ENCODE measurements at places on chromosomes 12 and 14. TPM values are rescaled to one million over a fixed set of nuclear protein-coding genes. Genes with fewer than 3 reads are reported as not detected.
A peak's percentile ranks its signal among the peaks of the same experiment; 100 is the strongest.

DNA sequence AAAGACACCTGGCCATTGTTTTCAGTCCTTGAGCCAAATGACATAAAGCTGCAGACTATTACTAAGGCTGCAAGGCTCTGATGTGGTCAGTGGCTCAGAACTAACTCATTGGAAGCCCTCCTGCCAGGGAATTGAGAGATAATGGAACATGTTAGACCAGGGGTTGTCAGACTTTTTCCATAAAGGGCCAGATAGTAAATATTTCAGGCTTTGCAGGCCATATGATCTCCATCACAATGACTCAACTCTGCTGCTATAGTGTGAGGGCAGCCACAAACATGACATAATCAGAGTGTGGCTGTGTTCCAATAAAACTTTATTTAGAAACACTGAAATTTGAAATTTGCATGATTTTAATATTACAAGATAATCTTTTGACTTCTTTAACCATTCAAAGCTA, 140.3 kb downstream of the TMEM30B start:
- no peak overlapping the region for H3K27ac ChIP-seq
- H3K36me3 ChIP-seq: no peaks in the 10 kb centered on the region
- no peak overlapping the region for H3K4me3 ChIP-seq
- no peaks in the 10 kb centered on the region for H3K4me1 ChIP-seq
- H3K27me3 ChIP-seq: no peaks in the 10 kb centered on the region

DNA sequence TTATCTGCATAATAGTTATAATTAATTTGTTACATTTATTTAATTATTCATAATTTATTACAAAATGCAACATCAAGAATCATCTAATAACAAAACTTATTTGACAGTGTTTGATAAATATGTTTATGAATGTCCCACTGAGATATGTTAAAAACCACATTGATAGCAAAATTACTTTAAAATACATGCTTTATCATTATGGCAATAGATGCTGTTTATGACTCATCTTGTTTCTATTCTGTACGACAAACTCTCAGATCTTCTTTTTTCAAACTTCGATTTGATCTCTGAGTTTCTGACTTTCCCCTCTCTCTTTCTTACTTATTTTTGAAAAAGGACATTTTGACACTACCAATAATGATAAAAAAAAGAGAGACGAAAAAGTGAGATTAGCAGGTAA, 56.8 kb upstream of the LRRK2 start:
- no peak overlapping the region for H3K27ac ChIP-seq
- H3K4me3 ChIP-seq: no peak overlapping the region
- no peaks in the 10 kb centered on the region for H3K27me3 ChIP-seq
- no peaks in the 10 kb centered on the region for H3K36me3 ChIP-seq
- no peaks in the 10 kb centered on the region for H3K4me1 ChIP-seq
- DNase-seq: no peak

DNA sequence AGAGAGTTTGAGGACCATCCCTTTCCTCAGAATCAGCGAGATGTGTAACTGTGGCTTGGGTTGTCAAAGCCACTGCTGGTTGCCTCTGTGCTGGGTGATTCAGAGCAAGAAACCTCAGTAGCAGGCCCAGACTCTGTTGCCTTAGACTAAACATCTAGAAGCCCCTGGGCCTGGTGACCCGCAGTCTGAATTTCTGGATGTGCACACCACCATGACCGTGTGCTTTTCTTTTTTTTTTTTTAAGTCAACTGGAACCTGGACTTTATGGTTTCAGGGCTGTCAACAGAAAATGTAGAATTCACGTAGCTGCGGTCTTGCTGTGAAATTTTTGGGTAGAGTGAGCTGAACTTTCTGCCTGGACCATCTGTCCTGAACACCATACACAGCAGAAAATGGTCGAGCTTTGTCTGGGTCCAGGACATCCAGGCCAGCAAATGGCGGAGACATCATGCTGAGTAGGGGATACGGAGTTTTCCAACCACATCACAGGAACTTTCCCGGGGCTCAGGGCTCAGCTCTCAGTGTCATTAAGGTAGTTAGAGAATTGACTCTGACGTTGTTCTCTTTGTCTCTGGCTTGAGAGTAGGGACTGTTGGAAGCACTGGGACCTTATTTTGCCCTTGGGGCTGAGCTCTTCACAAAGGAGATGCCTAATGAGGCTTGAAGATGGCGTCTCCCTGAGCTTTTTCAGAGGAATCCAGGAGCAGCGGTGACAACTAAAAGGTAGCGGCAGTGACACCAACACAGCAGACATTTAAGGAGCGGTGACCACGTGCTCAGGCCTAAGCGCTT, 23.0 kb upstream of the BATF start:
- H3K27me3 ChIP-seq: no peaks in the 10 kb centered on the region
- DNase-seq: no peak
- no peaks in the 10 kb centered on the region for H3K36me3 ChIP-seq
- no peak overlapping the region for H3K27ac ChIP-seq

- H3K36me3 ChIP-seq: peaks cover 100% of the 10 kb centered on the region
- DNase-seq: no peak
- no peak overlapping the region for H3K4me3 ChIP-seq
- H3K27me3 ChIP-seq: no peaks in the 10 kb centered on the region
Measured at GRCh38 chr14:75096959-75097358, 27.5 kb downstream of the ZC2HC1C start.

Gene LTA4H
- total RNA-seq: 41.4 TPM

GRCh38 chr14:31781578-31781977, 220.4 kb downstream of the NUBPL start:
- no peak for DNase-seq
- H3K27ac ChIP-seq: no peak overlapping the region
- no peaks in the 10 kb centered on the region for H3K36me3 ChIP-seq

DNA sequence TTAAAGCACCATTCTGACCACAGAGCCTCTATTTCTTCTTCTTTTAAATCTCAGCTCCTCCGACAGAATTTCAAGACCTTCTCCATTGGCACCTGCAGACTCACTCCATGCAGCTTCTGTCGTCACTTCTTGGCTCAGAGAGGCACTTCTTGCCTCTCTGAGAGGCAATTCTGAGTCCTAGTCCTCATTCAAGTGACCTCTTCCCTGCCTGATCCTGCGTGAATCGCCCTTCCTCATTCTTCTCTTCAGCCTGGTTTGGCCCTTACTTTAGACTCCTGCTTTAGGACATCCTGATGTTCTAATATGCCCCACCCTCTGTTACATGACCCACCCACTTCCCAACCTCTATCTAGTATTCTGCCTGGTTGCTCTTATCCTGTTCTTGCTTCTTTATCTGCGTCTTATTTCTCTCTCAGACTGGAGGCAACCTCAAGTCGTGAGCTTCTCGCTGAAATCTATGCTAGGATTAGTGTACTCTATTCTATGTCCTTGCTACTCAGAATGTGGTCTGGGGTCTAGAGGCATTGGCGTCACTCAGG, 55.6 kb upstream of the CISTR start:
- no peak for DNase-seq
- no peak overlapping the region for H3K4me3 ChIP-seq
- no peaks in the 10 kb centered on the region for H3K36me3 ChIP-seq
- H3K4me1 ChIP-seq: no peaks in the 10 kb centered on the region
- peaks cover 32% of the 10 kb centered on the region for H3K27me3 ChIP-seq
- H3K27ac ChIP-seq: no peak overlapping the region

DNA sequence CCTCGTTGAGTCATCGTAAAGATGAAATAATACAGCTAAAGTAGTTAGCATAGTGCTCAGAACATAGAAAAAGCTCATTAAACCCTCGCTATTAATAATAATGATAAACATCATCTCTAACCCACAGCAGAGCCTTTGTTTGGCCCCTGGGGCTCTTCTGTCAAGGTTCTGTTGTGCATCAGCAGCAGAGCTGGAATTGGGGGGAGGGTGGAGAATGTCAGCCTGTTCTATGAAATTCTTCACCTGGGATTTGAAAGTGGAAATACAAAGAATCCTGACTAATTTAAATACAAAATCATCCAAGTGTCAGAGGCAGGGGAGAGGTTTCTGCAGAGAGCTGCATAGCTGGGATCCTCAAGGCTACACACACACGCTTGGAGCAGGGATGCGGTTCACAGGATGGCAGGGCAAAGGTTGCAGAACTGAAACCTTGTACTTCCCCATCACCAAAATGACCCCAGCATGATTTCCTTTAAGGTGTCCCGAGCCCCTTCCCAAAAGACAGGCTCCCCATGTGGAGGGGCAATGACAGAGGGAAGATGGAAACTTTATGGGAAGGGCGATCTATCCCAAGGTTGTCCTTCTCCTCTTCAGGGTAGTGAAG, 71.8 kb downstream of the DAD1 start:
- peaks cover 9% of the 10 kb centered on the region for H3K4me1 ChIP-seq
- H3K36me3 ChIP-seq: no peaks in the 10 kb centered on the region
- DNase-seq: no peak
- H3K27ac ChIP-seq: no peak overlapping the region

Gene TAS2R50
- 0.52 TPM for total RNA-seq

Gene EIF2S3B
- total RNA-seq: 0.37 TPM

GRCh38 chr12:25121916-25122315, 73.0 kb downstream of the DNAI7 start:
- no peaks in the 10 kb centered on the region for H3K36me3 ChIP-seq
- no peak for DNase-seq
- no peaks in the 10 kb centered on the region for H3K4me1 ChIP-seq

DNA sequence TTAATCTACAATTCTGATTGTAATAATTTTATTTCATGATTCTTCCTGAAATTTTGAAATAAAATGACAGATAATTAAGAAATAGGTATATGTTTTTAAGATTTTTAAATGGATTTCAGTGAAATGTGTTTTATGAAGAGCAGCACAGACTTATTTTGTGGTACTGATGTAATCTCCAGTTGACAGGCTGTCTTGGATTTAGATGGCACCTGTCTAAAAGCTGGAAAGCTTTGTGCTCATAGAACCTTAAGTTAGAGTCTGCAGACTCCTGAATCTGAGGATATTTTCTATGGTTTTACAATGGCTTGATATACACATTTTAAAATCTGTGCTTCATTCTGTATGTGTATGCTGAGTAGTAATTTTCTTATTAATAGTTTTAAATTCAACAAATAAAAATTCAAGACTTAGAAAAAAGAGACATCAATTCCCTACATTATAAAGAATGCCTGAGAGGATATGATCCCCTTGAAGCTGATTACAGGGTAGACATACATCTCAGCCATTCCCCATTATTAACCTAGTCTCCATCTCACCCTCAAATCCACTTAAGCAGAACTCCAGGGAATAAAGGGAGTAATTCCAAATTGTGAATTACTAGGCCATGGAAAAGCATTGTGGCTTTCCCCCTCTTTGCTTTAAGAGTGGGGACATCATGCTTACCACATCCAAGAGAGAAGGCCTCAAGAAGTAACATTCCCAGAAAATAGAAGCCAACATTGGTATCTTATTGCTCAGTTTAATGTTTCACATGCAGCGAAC, 33.7 kb upstream of the ACSS3 start:
- H3K4me3 ChIP-seq: no peak overlapping the region
- no peaks in the 10 kb centered on the region for H3K4me1 ChIP-seq
- H3K27me3 ChIP-seq: no peaks in the 10 kb centered on the region
- no peaks in the 10 kb centered on the region for H3K36me3 ChIP-seq

GRCh38 chr12:89346741-89347324, 5.5 kb downstream of the DUSP6 start:
- H3K4me3 ChIP-seq: peak overlapping the region; percentile 87
- no peak for DNase-seq
- no peaks in the 10 kb centered on the region for H3K27me3 ChIP-seq

Gene RERGL
- 0.98 TPM for total RNA-seq

Gene DPPA3
- total RNA-seq: not detected

- H3K36me3 ChIP-seq: no peaks in the 10 kb centered on the region
- H3K4me1 ChIP-seq: no peaks in the 10 kb centered on the region
- no peaks in the 10 kb centered on the region for H3K27me3 ChIP-seq
- no peak overlapping the region for H3K27ac ChIP-seq
Measured at GRCh38 chr14:57078054-57078453, 190.7 kb downstream of the EXOC5 start.

GRCh38 chr14:63174760-63175191, 29.5 kb upstream of the RHOJ start:
- no peak overlapping the region for H3K4me3 ChIP-seq
- no peak for DNase-seq
- H3K27me3 ChIP-seq: no peaks in the 10 kb centered on the region
- no peak overlapping the region for H3K27ac ChIP-seq
- H3K4me1 ChIP-seq: peaks cover 4% of the 10 kb centered on the region

GRCh38 chr12:55718015-55718414, 2.2 kb downstream of the BLOC1S1 start:
- H3K4me1 ChIP-seq: peaks cover 61% of the 10 kb centered on the region
- DNase-seq: peak; percentile 26
- H3K27ac ChIP-seq: peak overlapping the region; percentile 70
- H3K27me3 ChIP-seq: no peaks in the 10 kb centered on the region

DNA sequence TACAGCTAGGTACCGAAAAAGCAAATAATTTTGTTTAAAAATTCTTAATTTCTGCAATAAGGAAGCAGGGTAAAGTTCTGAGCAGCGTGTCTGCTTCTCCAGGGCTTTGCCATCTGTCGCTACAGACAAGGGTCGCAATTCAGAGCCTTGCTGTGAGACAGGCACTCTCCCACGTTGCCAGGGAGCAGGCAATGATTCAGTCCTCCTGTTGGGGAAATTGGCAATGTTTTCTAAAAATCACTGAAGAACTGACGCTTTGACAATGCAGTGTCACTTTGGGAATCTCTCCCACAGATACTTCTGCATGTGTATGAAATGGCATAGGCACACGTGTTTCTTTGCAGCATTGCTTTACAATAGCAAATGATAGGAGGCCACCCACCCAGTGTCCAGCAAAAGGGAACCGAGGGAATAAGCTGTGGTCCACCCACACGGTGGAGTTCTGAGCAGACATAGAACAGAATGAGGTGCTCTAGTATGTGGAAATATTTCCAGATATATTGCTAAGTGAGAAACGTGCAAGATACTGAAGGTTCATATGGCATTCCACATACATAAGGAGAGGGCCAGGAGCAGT, 16.0 kb upstream of the HIP1R start:
- no peaks in the 10 kb centered on the region for H3K36me3 ChIP-seq
- no peaks in the 10 kb centered on the region for H3K4me1 ChIP-seq
- no peak overlapping the region for H3K4me3 ChIP-seq
- DNase-seq: no peak
- no peaks in the 10 kb centered on the region for H3K27me3 ChIP-seq

- H3K4me1 ChIP-seq: peaks cover 98% of the 10 kb centered on the region
- H3K27ac ChIP-seq: peak overlapping the region; percentile 27
- no peak for DNase-seq
Measured at GRCh38 chr12:6078398-6079096, 45.9 kb downstream of the VWF start.

- H3K27me3 ChIP-seq: no peaks in the 10 kb centered on the region
- H3K36me3 ChIP-seq: no peaks in the 10 kb centered on the region
- no peak overlapping the region for H3K27ac ChIP-seq
- no peaks in the 10 kb centered on the region for H3K4me1 ChIP-seq
Measured at GRCh38 chr12:79267580-79267979, 403.0 kb downstream of the SYT1 start.

Gene NINJ2
- total RNA-seq: 3.5 TPM

GRCh38 chr14:105409364-105409763, 10.3 kb upstream of the MTA1 start:
- H3K4me1 ChIP-seq: peaks cover 3% of the 10 kb centered on the region
- no peaks in the 10 kb centered on the region for H3K27me3 ChIP-seq
- H3K36me3 ChIP-seq: no peaks in the 10 kb centered on the region
- no peak for DNase-seq
- no peak overlapping the region for H3K27ac ChIP-seq

GRCh38 chr12:95227818-95228356, 10.3 kb downstream of the VEZT start:
- H3K4me1 ChIP-seq: peaks cover 48% of the 10 kb centered on the region
- H3K36me3 ChIP-seq: peaks cover 11% of the 10 kb centered on the region
- no peak overlapping the region for H3K27ac ChIP-seq
- no peak for DNase-seq
- H3K27me3 ChIP-seq: no peaks in the 10 kb centered on the region

Gene HOXC11
- total RNA-seq: not detected

GRCh38 chr14:53380867-53381225, 227.7 kb upstream of the DDHD1 start:
- DNase-seq: no peak
- H3K27ac ChIP-seq: no peak overlapping the region
- H3K4me3 ChIP-seq: no peak overlapping the region
- H3K4me1 ChIP-seq: no peaks in the 10 kb centered on the region
- H3K27me3 ChIP-seq: no peaks in the 10 kb centered on the region
